CD4-positive, alpha-beta T cell treated with Interleukin-4 for 4 hours (primary cell): ENCODE measurements at places on chromosomes 1 and 21.

- DNase-seq: no peak
These were observed 38.4 kb downstream of the CDC42 start for GRCh38 chr1:22090867-22091266.

DNA sequence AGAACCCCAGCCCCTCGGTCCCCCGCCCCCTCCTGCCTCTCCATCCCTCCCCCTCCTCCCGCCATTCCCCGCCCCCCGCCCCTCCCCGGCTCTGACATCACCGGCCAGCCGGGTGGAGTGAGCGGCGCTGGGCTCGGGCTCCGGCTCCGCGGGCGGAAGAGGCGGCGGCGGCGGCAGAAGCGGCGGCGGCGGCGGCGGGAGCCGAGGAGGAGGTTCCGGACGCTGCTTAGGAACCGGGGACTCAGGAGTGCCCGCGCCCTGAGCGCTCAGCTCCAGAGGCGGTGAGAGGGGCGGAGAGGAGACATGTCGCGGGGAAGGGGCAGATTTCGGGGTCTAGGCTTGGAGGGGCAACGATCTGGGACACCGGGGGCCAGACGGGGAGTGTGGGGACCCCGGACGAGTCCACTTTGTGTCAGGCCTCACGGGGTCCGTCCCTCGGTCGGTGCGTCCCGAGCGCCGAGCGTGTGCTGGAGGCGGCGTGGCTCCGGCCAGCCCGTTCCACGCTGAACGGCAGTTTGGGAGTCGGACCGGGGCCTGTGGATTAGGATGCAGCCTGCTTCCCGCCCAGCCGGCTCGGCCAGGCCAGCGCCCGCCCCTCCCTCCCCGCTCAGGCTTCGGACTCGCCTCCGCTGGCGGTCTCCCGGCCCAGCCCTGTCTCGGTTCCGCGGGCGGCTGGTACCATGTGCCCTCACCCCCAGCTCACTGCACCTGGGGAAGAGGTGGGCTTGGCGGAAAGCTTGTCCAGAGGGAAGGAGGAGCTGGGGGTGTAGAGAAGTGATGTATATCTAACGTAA lies at the start of gene PEA15:
Gene PEA15, plus strand, starts transcription at position 143 of the 794 bp plus-strand sequence. CDS start 6,161 bp downstream, outside the sequence.
- DNase-seq: peak; percentile 53

DNA sequence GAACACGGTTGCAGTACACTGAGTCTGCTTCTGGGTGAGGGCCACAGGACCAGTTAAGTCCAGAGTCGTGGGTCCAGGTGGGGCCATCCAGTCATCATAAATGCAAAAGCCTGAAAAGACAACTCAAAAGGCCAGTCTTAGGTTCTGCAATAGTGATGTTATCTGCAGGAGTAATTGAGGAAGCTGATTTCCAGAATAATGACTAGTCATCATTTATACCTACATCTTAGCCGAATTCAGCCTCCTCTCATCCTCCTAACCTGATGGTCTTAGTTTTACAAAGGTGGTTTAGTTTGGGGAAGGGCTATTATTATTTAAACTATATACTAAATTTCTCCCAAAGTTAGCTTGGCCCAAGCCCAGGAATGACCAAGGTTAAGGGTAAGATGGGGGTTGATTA lies 23.5 kb upstream of the SLC5A9 start:
- no peak for DNase-seq

DNA sequence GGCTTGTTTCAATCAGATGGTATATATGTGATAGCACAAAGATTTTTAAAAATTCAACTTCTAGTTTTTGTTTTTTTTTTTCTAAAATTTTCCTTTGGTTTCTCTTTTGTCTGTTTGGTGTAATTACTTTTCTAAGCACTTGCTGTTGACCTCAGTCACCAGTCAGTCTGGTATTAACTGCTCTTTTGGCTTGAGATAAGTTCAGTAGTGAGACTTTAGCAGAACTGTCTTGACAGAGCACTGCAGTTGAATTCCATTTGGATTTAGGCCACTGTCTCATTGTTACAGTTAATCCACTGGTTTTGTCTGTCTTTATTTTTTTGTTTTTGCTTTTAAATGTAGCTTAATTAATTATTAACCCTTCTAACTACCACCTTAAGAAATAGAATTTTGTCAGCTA lies 36.2 kb downstream of the OSBPL9 start:
- DNase-seq: no peak

- no peak for DNase-seq
These were observed 1.7 kb downstream of the DCAF8 start for GRCh38 chr1:160260406-160261382.

DNA sequence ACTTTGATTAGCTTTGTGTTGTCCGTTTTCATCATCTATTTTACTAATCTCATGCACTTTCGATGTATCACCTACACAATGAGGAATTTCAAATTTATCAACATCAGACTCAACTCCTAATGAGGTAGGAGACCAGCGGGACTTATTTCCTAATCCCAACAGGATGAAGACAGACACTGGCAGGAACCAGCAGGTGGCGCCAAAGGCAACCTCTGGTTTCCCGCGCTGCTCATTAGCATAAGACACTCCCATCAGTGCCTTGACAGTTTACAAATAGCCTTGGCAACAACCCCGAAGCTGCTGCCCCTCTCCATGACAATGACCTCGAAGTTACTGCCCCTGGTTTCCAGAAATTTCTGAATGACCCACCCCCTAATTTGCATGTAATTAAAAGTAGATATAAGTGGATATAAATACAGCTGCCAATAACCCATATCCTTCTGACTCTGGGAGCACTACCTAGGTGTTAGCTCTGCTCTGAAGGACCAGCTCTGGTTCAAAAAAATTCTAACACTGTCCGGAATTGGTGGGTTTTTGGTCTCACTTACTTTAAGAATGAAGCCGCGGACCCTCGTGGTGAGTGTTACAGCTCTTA lies 974.8 kb downstream of the ADGRL2 start:
- no peak for DNase-seq

DNA sequence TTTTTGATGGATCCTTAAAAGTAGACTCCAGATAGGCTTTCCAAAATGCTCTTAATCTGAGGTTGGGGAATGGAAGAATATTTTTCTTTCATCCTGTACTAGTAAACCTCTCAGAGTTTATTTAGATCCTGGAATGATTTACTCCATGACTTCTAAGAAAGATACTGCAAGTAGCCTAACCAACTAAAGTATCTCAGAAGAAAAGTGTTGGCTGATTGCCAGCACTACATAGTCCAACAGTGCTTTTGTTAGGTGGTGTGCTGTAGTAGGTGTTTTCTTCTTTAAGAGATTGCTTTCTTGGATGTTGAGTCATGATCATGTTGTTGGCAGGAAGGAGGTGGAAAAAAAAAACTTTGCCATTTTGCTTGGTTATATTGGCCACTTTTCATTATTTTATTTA lies 119.8 kb downstream of the OSBPL9 start:
- DNase-seq: no peak

DNA sequence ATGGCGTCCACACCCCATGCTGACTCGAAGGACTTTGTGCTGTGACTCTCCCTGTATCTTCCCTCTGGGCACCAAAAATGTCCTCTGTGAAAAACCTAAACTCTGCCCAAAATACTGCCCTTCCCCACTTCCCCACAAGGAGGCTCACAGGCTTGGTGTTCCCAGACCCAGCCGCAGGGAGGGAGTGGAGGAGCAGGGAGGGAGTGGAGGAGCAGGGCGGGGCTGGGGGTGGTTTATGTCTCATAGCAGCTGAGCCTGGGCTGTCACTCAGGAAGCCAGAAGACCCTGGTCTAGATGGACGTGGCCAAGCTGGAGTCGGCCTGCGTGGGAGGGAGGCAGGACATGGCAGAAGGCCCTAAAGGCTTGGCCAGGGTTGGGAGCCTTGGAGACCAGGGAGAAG lies 461.7 kb downstream of the PTPRU start:
- no peak for DNase-seq

GRCh38 chr1:198598796-198599321 lies 40.0 kb upstream of the PTPRC start:
- no peak for DNase-seq

DNA sequence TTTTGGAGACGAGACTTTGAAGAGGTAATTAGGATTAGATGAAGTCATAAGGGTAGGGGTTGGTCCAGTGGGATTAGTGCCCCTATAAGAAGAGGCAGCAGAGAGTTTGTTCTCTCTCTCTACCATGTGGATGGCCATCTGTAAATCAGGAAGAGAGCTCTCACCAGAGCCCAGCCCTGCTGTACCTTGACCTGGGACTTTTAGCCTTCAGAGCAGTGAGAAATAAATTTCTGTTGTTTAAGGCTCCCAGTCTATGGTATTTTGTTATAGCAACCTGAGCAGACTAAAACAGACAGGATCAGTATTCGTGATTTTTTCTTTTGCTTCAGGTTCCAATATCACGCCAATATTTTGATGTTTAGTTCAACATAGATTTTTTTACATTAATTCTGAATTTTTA lies 30.0 kb downstream of the TBX15 start:
- DNase-seq: no peak

DNA sequence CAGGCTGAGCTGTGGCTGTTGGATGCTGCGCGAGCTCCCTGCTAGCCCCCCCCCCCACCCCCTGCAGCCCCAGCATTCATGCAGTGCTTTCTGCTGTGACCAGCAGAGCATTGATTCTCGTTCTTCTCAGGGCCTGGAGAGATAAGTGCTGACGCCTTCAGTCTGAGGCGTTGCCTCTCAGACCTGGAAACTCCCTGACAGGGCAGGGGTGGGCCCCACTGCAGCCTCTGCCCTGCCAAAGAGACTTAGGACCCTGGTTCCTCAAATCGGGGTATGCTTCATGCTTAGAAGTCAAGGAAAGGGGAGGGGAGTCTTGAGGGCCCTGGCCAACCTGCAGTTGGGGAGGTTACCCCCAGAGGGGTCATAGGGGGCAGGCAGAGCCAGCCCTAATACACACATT lies 38.5 kb downstream of the PTPRF start:
- no peak for DNase-seq

DNA sequence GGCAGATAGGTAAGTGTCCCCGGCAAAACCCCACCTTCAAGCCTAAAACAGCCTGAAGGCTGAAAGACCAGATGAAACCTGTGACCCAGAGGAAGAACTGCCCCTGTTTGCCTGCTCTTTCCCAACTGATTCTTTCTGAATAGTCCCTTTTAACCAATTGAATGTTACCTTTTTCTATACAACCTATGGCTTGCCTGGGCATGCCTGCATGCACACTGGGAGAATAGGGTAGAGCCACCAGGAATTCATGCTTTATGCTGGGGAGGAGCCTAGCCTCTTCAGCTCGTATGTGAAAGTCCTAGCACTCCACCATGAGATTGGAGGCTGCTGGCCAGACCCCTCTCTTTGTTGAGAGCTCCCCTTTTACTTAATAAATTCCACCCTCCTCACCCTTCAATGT lies 340.0 kb downstream of the PTBP2 start:
- no peak for DNase-seq
